ENCODE measurements at places on chromosomes 3 and 15.

DNA sequence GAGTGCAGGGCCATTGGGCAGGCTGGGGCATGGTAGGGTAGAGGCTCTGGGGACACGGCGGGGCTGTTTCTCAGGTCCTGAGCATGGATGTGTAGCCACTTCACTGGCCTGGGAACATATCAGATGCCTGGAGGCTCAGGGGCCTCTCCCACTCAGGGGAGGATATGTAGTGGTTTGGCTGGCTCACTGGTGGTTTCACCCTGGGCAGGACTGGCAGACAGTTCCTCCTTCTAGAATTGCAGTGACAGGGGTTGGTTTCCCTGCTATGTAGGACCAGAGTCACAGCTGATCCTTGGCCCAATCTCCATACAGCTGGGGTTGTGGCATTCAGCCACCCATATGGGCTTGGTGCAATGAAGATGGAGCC is 4.8 kb upstream of the ARHGAP31 start:
- no peak for DNase-seq

DNA sequence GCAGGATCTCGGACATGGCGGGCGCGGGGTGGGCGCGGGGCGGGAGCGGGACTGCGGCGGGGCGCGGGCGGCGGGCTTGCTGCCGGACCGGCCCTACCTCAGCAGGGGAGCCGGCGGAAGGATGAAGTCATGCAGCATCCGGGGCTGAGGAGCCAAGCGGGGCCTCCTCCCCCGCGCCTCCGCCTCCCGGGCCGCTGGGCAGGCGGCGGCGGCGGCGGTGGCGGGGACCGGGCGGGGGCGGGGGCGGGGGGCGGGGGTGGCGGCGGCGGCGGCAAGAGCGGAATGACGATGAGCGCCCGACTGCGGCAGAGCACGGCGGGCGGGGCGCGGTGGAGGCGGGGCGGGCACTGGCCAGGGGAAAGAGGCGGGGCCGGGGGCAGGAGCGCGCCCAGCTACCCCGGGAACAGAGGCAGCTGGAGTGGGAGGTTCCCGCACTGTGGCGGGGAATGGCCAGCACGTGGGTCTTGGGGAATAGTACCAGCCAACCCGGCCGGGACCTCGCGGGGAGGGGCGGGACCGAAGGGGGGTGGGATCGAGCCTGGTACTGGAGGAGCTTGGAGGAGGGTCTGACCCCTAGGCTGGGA is at the start of gene CAMK2N2:
Gene CAMK2N2, minus strand, starts transcription at position 284 of the 584 bp plus-strand sequence. Its CDS starts 268 bp downstream, at position 16.
- DNase-seq: peak; percentile 36

GRCh38 chr3:42214064-42214463 is 51.9 kb downstream of the CCK start:
- no peak for DNase-seq

DNA sequence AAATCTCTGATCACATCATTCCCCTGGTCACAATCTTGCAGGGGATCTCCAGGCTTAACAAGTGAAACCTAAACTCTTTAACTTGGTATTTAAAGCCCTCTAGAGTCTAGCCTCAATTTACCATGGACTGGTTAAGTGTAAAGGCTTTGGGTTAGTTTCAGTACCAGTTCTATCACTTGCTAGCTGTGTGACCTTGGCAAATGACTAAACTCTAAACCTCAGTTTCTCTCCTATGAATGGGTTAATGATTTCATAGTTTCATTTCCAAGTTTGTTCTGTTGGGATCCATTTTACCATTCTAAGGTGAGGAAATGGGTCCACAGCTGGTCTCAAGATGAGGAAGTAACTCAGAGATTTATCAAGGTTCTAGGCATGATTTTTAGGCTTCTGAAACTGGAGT is 38.8 kb upstream of the TIMP4 start:
- DNase-seq: no peak

DNA sequence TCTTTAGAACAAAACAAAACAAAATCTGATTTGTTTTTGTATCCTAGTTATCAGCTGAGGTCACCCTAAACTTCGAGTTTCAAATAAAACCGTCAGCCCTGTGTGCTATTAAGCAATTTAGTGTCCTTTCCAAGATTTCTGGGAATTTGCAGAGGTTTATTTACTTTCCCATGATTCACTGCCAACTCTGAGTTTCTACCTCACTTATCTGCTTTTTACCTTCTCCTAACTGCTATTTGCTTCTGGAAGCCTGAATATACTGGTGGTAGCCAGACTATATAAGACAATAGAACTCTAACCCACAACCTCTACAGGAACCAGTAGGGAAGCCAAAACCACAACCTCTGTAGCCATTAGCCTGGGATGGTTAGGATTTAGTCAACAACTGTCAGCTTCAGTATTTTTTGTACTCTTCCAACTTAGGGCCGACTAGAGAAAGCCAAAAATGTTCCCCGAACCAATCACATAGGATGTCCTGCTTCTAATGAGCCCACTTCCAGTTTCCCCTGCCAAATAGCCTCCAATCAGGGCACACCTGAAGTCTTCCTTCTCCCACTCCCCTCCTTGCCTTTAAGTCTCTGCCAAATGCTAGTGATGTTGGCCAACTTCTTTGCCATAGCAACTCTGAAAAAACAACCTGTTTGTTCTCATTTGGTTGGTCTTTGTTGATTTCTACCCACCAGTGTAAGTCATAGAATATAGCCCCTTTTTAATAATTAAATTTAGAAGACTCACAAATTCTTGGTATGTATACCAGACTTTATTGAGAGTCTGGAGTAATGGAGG is 273.1 kb downstream of the ULK4 start:
- DNase-seq: no peak

- no peak for DNase-seq
These were observed 56.5 kb downstream of the VPS8 start for GRCh38 chr3:184868477-184868876.

DNA sequence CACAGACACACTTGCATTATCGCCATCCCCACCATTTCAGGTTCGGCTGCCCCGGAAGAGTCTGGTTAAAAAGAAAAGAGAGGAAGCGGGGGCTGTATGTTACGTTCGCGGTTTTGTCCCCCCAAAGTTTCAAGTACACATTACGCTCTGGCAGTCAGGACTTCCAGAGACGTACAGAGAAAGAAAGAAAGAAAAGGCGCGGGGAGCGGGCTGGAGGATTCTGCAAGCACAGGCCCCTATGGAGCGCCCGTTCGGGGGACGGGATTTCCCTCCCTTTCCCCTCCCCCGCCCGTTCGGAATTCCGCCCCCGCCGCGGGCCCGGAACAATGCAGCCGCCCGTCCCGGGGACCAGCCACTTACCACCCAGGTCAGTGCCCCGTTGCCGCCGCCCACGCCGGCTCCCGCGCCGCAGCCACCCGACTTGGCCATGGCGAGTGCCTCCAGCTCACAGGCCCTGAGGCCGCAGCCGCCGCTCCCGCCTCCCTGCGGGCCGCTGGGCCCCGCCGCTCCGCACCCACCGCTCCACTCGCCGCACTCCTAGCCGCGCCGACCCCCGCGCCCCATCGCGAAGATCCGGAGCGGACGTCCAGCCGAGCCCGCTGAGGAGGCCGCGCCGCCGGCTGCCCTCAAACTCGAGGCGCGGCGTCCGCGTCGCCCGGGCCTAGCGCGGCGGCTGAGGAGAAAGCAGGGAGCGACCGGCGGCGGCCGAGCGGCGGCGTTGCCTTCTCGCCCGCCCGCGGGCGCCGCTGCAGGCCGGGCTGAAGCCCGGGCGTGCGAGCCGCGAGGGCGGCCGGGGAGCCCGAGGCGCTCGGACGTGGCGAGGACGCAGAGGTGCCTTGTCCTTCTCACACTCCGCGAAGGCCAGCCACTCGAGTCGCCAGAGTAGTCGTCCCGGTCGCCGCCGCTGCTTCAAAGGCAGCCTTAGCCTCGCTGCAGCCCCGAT is 567 bp downstream of the TOP2B start:
- DNase-seq: peak; percentile 54

DNA sequence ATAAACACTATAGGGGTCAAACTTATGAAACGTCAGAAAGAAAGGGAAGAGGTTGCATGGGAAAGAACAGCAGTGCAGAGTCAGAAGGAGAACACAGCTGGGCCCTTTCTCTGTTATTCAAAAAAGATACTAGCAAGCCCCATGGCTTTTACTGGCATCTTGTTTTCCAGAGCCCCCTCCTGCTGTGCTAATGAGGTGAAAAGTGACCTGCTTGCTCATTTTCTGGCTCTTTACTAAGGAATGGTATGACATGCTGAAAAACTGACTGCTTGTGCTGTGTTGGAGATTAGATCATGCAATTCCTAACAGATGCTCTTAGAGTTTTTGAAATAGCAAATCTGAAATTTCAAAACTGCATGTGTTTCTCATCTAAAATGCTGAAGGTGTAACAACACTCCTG is 541.6 kb upstream of the ALCAM start:
- DNase-seq: no peak

DNA sequence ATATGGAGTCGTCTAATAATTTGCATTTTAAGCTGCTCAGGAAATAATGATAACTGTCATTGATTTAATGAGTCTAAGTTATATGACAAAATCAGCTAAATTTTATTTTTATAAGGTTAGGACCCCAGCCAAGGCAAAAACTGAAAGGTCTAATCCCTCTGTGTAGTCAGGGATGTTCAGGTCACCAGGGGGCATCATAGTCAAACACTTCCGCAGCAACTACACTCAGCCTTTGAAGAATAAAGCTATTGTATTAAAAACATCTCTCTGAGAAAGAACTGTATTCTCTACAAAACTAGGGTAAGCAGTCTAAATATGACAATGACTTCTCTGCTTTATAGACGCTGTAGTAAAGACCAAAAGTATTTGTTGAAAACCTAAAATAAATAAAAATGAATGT is 15.0 kb downstream of the INTS14 start:
- no peak for DNase-seq

DNA sequence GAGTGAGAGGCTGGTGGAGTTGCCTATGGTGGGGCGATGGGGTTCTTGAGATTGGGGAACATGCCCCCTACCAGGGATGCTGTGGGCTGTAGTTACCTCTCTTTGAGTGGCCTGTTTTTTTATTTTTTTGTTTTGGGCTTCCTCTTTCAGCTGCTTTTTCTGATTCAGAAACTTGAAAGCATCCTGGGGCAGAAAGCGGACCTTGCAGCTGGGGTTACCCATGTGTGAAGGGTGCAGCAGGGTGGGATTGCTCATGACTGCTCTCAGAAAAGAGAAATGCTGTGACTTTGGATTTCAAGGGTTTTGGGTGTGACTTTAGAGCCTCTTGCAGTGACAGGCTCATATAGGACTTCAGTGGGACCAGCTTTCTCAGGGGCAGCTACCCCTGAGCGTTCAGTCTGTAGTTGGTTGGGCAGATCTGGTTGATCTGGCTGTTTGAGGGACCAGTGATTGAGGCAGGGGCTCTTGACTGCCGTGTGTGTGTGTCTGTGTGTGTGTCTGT is 1.8 kb downstream of the LIMD1 start:
- no peak for DNase-seq

GRCh38 chr3:14691719-14692118 is 16.8 kb downstream of the C3orf20 start:
- no peak for DNase-seq

- peak; percentile 50 for DNase-seq
These were observed 32.9 kb upstream of the MBNL1 start for GRCh38 chr3:152235709-152236298.

GRCh38 chr3:186705882-186706780 is 11.0 kb upstream of the KNG1 start:
- no peak for DNase-seq

- no peak for DNase-seq
These were observed at the start of gene MINAR1 for GRCh38 chr15:79431636-79432344. Gene MINAR1 (plus strand): TSS chr15:79432336. CDS start chr15:79456148, 23,812 bp downstream.

- DNase-seq: no peak
These were observed 214.1 kb downstream of the NECTIN3 start for GRCh38 chr3:111285694-111286093.

- DNase-seq: no peak
These were observed 363.3 kb downstream of the ULK4 start for GRCh38 chr3:41598402-41599126.

GRCh38 chr15:37814847-37815515 is 119.5 kb upstream of the TMCO5A start:
- no peak for DNase-seq

GRCh38 chr15:70396807-70397206 is 299.1 kb upstream of the TLE3 start:
- no peak for DNase-seq

DNA sequence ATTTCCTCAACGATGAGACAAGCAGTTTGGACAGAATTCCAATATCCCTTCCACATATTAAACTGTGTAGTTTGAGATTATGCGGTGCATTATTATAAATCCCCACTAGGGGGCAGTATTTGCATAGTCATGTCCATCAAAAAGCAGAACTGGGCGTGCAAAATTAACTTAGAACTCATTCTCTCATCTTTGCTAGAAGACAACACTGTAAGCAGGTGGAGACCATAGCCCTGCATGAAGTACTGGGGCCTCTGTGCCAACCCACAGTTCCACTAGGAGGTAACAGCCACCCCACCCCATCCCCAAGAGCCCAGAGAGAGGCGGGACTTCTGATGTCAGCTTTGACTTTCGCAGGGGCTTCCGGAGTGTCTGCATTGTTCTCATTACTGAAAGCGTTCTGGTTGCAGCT is 106.6 kb upstream of the TMC3 start:
- DNase-seq: peak; percentile 29

DNA sequence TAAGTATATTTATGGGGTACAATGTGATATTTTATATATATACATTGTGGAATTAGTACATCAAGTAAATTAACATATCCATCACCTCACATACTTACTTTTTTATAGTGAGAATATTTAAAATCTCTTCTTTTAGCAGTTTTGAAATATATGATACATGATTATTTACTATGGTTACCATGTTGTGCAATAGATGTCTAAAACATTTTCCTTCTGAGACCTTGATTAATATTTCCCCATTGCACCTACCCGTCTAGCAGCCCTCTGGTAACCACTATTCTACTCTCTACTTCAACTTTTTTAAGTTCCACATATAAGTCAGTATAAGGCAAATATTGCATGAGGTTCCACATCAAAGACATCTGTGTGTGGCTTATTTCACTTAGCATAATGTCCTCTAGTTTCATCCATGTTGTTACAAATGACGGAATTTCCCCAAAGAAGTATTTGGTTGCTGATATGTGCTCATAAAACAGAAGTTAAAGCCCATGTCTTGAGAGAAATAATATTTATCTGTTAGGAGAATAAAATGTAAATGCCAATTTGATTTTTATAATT is 29.6 kb upstream of the NFKBIZ start:
- DNase-seq: no peak

GRCh38 chr3:8524656-8525399 is 23.2 kb downstream of the LMCD1 start:
- DNase-seq: no peak

GRCh38 chr3:113200351-113200750 is 11.0 kb upstream of the BOC start:
- DNase-seq: no peak

- DNase-seq: no peak
These were observed 227.8 kb downstream of the TBC1D5 start for GRCh38 chr3:17514597-17514996.

- no peak for DNase-seq
These were observed 500.6 kb downstream of the SI start for GRCh38 chr3:164577667-164578210.

- DNase-seq: no peak
These were observed 243.9 kb downstream of the ZBTB20 start for GRCh38 chr3:114903213-114903612.

DNA sequence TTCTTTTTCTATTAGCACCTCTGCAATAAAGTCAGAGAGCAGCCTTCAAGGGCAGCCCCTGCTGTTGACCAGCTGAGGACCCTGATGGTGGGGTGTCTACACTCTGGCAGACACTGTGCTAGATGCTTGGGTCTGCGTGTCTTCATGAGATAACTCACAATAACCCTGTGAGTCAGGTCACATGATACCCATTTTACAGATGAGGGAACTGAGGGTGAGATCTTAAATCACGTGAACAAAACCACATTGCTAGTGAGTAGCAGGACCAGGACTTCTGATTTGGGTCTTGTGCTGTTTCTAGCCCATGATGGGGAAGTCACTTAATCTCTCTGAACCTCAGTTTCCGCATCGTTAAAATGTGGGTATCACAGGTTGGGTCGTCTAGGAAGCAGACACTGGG is 118.5 kb upstream of the LIPC start:
- DNase-seq: no peak

Measured in kidney glomerular epithelial cell (primary cell).